Pancreas (tissue), 10 donors: ENCODE measurements at places on chromosomes 4 and X. TPM values are rescaled to one million over a fixed set of nuclear protein-coding genes. Genes with fewer than 3 reads are reported as not detected.

- no peak for DNase-seq
These were observed 43.0 kb upstream of the PDLIM5 start for GRCh38 chr4:94408549-94409374.

- no peak for DNase-seq
These were observed 32.9 kb upstream of the GPR78 start for GRCh38 chr4:8547108-8547911.

DNA sequence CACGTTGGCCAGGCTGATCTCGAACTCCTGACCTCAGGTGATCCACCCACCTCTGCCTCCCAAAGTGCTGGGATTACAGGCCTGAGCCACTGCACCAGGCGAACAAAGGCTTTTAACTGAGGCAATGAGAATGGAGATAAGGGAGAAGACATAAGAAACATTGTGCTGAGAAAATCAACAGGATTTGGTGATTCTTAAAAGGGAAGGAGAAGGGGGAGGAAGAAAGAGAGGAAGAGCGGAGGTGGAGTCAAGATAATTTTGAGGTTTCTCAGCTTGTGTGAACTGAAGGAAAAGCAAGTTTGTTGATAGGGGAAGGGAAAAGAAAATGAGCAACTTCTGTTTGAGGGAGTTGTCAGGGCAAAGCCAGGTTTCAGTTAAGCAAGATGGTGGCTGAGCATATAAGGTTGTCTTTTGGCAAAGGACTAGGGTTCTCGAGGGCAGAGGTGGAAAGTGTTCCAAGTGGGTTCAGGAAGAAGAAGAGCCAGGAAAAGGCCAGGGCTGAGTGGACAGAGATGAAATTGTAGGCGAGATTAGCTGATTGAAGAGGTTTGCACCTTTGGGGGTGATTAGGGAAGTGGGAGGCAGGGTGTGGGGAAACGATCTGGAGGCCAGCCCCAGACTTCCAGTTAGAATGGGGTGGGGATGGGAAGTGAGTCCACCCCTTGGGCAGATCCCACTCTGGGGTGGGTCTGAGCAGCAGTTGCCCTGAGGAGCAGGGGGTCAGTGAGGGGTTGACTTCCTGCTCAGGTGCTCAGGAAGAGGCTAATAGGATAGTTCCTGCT is 7.8 kb downstream of the DOCK11 start:
- DNase-seq = no peak

DNA sequence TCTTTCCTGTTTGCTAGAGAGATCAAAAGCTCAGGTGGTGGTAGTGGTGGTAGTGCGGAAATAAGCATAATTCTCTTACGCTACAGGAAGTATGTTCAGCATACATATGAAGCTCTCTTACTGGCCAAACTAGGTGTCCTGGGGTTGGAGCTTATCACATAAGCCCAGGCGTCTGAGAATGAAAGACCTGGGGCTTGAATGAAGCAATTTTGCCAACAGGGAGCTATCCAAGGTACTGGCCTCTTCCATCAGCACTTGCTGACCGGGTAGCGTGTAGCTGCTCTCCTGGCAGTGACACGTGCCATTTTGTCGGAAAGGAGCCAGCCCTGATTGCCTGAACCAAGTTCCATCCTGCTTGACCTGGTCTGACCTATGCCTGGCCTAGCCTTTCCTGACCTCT is 65.9 kb upstream of the HPF1 start:
- peak; percentile 35 for DNase-seq

DNA sequence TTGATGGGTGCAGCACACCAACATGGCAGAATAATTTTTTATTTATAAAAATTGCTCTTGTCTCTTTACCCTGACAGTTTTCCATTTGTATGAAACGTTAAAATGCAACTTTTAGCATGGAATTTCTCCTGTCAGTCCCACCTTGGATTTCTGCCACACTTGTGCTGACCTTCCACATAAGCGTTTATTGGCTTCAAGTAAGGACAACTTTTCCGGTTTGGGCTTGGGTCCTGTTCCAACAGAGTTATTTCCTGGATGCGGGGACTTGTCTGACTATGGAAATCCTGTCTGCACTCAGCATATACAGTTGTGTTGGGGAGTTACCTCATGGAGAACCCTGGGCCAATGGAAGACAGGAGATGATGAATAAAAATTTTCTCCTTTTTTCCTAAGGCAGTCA is 294.7 kb downstream of the NAF1 start:
- no peak for DNase-seq

DNA sequence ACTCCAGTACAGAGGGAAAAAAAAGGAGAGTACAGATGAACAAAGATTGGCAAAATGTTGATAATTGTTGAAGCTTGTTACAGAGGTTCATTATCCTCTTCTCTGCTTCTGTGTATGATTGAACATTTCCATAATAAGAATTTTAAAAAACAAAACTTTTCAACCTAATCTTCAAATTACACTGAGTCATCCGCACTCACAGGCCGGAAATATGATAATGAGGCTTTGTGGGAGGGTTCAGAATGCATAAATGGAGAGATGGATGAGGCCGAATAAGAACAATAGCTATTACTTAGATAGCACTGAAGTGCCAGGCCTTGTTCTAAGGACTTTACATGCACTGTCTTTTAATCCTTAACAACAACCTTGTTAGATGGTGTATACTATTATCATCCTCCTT is 4.6 kb upstream of the ERCC6L start:
- no peak for DNase-seq

DNA sequence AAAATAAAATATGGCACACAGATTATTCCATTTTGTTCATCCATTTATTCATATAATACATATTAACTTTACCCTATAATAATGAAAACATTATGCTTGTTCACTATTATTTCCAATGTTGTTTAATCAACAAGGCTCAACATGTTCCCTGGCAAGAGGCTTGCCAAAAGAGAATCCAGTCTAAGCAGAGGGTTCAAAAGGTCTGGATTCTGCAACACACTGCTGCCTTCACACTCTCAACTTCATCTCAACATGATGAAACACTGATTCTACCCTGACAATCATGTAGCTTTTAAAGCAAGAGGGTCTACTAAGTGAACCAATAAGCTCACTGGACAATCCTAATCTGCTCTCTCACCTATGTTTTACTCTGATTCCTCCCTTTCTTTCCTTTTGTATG is 101.1 kb downstream of the MID1 start:
- no peak for DNase-seq

Gene TMSB15B
- 0.69 TPM for total RNA-seq

Gene BANK1
- 0.28 TPM for total RNA-seq
